ENCODE measurements at places on chromosomes 11 and 22.
A peak's percentile ranks its signal among the peaks of the same experiment; 100 is the strongest.

DNA sequence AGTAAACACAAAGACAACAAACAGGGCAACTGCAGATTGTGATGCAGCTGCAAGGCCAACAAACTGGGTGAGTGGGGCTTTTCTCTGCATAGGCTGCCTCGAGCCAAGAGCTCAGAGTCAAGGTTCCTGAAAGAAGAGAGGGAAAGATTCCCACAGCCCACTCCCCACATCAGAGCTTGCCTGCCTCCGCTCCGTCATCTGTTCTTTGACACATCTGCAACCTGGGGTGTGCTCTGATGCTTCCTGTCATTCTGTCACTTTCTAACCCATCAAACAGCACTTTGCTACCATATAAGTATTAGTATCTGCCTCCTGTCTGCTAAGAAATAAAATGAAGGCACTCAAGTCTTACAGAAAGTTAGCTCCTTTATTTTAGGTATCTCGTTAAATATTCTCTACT, 46.9 kb downstream of the C22orf31 start:
- DNase-seq: no peak

DNA sequence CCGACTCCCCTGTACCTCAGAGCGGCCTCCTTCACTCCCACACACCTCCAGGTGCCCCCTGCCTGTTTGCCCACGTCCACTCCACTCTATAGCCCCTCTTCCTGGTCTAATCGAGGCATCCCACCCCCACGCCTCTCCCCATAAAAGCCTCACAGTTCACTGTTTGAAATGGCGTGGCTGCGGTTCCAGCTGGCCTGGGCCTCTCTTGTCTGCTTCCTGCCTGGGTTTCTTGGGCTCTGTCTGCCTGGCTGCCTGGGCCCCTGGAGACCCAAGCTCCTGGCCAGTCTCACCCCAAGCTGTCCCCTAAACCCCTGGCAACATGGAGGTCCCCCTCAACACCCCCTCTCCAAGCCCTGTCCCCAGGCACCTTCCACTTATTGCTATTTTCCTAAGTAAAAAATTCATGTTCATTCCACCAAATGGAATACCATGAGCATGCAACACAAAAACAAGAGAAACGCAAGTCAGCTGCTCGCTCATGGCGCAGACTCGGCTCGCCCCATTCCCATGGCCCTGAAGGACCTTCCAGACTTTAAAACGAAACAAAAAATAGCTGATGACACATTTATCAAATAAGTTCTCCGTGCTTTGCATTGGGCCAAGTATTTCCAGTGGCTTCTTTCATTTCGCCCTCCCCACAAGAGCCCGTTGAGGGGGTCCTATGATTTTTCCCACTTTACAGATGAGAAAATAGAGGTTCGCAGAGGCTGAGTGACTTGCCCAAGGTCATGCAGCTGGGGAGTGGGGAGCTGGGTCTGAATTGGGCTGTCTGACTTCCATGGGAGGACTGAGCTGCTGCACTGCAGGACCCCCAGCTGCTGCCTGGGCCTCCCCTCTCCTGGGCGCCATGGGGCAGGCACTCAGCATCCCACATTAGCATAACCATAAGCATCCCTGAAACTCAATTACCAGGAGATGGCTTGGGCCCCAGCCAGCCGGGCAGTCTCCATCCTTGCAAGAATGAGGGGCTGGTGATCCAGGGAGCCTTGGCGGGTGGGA, 11.7 kb upstream of the FLRT1 start:
- DNase-seq: no peak

- DNase-seq: no peak
Observed at GRCh38 chr22:39906207-39906606, 5.3 kb downstream of the GRAP2 start.

- DNase-seq: no peak
Observed at GRCh38 chr11:88402192-88402715, 64.7 kb upstream of the CTSC start.

GRCh38 chr22:43789452-43789851, 22.7 kb downstream of the EFCAB6 start:
- DNase-seq: no peak

DNA sequence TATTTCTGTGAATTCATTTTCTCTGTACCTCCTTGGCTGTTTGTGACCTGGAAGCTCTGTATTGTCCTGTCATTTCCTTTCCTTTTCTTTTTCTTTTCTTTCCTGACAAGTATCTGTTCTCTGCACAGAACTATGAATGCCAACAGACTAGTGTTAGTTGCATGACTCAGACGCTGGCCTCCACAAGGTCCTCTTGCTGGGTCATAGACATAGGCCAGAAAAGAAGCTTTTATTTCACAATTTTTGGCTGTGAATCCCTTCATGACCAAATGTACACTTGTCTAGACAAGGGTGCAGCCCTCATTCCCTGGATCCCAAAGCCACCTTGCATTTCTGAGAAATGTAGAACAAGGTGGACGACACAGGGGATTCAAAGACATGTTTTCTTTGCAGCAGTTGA, 104.1 kb upstream of the MTNR1B start:
- DNase-seq: no peak

GRCh38 chr22:36816339-36816635, 548 bp downstream of the PVALB start:
- DNase-seq: no peak

DNA sequence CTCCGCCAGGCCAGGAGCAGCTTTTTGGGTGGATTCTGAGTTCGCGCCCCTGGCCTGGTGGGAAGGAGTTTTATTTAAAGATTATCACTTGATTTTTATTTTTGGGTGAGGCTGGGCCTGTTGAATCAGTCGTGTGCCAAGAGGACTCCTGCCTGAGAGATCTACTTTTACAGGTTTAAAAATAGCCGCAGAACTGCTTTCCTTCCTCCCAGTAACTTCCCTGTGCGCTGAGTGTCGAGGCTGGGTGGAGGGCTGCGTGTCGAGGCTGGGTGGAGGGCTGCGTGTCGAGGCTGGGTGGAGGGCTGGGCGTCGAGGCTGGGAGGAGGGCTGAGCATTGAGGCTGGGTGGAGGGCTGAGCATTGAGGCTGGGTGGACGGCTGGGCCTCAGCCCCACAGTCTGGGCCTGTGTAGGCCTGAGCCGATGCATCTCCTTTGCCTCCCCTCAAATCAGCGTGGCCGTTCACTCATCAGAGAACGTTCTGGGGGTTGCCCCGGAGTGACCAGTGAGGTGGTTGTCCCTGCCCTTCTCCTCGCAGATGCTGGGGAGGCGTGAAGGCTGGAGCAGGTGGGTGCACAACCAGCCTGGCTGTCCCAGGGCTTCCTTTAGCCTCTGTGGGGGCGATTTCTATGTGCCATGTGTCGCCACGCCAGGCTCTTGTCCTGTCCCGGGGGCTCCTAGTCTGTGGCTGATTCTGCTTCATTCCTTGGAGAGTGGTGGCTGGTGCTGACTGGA, 30.1 kb downstream of the GRAMD4 start:
- DNase-seq: no peak

- no peak for DNase-seq
Observed at GRCh38 chr11:120413480-120413879, 77.3 kb downstream of the ARHGEF12 start.

DNA sequence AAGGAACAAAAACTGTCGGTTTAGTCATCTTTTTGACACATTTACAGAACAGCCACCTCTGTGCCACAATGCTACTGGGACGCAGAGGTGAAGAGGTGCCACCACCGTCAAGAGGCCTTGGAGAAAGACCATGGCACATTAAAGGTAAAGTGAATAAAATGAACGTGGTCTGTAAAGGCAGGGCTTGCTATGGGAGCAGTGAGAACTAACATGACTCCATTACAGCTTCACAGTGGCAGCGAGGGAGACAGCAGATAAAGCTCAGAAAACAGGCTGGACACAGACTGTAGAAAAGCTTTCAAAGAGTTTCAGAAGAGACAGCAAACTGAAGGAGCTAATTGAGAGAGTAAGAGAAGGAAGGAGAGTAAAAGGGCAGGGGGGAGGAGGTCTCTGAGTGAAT, 102.9 kb downstream of the GAB2 start:
- no peak for DNase-seq

DNA sequence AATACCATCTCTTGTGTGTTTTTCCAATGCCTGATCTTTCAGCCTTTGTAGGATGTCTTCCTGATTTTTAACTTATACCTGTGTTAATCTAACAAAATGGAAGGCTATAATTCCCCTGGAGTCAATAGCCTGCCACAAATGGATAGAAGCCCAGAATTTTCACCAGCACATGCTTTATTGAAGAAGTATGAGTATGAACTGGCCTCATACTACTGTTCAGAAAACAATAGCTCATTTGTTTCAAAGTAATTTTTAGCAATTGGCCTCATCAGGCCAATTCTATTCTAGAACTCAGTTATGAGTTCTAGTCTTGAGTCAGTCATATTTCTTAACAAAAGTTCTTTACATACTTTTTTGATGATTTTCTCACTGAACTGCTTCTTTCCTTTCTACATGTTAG, 40.6 kb upstream of the SLC37A2 start:
- no peak for DNase-seq

DNA sequence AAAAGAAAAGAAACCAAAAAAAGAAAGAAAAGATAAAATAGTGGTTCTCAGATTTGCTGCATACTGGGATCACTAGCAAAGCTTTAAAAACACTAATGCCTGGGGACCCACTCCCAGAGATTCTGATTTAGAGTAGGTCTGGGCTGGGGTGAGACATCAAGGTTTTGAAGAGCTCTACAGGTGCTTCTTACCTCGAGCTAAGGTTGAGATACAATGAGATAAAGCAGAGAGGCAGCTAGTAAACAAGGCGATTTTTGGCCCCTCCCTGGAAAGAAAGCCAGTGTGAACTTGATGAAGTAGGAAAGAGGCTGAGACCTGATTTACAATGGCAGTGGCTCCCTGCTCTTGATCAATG, 327.6 kb upstream of the CCDC90B start:
- DNase-seq: peak; percentile 21

DNA sequence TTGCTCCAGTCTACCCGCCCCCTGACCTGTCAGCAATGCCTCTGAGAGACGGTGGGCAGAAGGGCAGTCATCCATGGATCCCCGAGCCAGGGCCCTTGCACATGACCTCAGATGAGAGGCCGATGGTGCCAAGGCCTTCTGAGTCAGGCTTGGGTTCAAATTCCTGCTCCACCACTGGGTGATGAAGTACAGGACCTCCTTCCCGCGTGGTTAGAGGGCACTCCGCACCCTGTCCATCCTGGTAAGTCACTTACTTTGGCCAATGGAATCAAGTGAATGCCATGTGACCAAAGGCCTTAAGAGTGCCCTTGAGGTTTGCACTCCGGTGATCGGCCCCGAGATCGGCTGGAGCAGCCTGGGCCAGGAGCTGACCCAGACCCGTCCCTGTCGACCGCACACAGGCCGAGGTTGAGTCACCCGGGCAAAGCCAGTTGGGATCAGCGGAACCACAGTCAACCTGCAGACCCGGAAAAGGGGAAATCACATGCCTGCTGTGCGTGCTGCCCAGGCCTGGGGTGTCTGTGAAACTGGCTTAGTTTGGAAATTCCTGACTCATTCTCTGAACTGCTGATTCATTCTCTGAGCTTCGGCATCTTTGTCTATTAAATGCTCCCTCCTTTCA, 48.9 kb downstream of the RTL6 start:
- no peak for DNase-seq

DNA sequence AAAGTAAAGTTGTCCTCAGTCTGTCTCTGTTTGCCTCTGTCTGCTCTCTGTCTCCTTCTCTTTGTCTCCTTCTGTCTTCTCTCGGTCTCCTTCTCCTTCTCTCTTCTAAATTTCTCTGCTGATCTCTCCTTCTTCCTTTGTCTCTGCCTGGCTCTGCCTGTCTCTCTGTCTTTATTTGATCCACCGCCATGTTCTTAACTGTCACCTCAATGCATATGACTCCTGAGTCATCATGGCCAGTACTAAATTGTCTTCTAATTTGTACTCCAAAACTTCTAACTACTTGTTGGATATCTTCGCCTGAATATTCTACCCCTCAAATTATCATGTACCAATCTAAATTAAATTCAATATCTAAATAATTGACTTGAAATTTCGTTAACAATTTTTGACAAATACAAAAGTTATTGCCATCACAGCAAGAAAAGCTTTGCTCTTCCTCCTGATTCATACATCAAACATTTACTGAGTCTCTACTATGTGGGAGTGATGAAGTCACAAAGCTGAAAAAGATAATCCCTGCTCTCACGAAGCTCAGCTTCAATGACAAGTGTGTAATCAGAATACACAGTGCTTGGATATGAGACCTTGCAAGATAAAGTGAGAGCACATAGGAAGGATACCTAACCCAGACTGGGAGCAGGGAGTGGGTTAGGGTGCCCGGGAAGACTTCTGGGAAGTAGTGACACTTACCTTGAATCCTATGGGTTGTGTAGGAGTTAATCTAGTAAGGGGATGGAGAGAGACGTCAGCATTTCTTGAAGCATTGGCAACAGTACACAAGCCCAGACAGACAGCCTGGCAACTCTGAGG, 193.0 kb downstream of the MAML2 start:
- DNase-seq: no peak

GRCh38 chr11:4006946-4007680, 87.5 kb upstream of the RRM1 start:
- DNase-seq: no peak
